ENCODE measurements at places on chromosomes 7 and 10.

- no peak for DNase-seq
These were observed 24.6 kb upstream of the SGMS1 start for GRCh38 chr10:50648089-50648934.

- DNase-seq, result no peak
These were observed 852.0 kb upstream of the PHF14 start for GRCh38 chr7:10121631-10122030.

GRCh38 chr7:38703093-38703492 lies 71.9 kb upstream of the AMPH start:
- DNase-seq, result no peak

- DNase-seq, result no peak
These were observed 47.7 kb upstream of the COMMD3 start for GRCh38 chr10:22268503-22268902.

DNA sequence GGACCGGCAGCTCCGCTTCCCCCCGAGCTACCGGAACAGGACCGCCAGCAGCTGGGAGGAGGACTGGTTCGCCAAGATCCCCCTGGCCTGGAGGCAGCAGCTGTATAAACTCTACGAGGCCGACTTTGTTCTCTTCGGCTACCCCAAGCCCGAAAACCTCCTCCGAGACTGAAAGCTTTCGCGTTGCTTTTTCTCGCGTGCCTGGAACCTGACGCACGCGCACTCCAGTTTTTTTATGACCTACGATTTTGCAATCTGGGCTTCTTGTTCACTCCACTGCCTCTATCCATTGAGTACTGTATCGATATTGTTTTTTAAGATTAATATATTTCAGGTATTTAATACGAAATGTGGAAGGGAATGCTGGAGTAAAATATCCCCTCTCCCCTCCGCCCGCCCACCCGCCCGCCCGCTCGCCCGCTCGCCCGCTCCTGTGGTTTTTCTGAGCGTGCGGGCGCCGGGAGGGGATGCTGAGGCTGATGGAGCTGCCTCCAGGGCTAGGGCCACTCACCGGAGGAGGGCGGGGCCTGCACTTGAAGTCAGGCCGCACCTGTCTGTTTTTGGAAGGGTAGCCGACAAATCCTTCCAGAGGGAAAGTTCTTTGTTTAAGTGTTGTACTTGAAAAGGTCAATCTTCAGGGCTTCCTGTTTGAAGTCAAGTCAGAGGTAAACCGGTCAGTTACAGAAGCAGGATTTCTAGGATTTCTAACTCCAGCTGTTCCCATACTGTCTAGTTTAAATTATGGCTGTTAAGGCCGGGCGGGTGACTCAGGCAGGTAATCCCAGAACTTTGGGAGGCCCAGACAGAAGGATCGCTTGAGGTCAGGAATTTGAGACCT lies 30.5 kb downstream of the CHST12 start:
- DNase-seq, result no peak

DNA sequence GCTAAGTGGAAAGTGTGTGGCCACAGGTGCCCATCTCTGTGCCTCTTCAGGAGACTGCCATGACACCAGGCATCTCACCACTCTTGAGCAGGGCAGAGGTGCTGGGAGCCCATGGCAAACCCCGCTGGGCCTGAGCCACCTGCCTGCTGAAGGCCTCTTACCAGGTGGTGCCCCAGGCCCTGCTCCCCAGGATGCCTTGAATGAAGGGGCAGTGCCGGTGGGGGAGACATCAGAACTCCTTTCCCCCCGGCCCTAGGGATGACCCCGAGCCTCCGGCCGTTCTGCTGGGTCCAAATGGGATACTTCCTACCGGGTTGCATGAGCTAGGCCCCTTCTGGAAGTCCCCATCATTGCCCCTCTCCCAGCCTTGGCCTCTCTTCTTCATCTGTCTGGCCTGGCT lies 37.6 kb downstream of the UNC5B start:
- DNase-seq, result no peak

DNA sequence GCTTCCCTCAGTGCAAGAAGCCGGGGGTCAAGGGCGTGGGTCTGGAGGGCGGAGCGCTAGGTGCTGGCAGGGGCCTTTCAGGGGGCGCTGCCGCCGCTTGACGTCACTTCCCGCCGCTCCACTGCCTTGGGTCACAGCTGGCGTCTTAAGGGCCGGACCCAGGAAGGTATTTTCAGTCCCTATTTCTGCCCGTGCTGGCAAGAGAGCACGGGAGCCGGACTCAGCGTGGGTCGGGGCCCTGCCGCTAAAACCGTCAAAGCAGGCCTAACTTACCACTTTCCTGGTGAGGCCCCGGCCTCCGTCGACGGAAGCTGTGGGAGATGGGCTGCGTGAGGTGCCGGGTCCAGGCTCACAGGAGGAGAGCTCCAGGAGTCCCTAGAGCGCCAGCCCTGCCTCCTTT lies 12.0 kb downstream of the VAX1 start:
- DNase-seq, result no peak

GRCh38 chr10:83927166-83927565 lies 212.1 kb upstream of the GHITM start:
- DNase-seq, result no peak

DNA sequence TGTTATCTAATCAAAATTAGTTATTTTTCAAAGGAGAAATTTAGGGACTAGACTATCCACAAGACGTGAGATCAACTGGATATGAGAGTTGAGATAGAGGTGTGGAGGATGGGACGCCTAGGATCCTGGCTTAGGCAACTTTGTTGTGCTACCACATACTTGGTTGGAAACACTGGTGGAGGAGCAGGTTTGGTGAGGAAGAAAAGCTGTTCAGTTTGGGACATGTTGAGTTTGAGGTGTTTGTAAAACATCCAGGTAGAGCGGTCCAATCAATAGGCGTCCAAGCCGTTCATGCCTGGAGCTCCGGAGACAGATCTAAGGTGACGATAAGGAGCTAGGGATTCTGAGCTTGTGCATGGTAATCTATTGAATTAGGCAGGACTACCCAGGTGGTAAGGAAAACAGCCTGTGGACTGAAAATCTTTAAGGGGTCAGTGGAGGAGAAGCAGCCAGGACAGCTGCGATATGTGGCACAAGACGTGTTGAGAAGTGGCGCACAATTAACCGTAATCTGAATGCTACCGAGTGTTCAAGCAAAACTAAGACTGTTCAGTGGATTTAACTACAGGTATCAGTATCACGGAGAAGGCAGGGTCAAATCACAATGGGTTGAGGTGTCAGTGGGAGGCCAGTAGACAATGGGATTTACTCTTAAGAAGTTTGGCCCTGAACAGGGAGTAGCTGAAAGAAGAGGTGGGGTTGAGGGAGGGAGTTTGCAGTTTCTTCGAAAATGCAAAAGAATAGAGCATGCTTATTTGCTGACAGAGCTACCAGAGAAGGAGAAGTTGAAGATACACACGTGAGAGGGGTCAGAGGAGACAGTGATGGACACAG lies 16.1 kb upstream of the TRPV6 start:
- no peak for DNase-seq

DNA sequence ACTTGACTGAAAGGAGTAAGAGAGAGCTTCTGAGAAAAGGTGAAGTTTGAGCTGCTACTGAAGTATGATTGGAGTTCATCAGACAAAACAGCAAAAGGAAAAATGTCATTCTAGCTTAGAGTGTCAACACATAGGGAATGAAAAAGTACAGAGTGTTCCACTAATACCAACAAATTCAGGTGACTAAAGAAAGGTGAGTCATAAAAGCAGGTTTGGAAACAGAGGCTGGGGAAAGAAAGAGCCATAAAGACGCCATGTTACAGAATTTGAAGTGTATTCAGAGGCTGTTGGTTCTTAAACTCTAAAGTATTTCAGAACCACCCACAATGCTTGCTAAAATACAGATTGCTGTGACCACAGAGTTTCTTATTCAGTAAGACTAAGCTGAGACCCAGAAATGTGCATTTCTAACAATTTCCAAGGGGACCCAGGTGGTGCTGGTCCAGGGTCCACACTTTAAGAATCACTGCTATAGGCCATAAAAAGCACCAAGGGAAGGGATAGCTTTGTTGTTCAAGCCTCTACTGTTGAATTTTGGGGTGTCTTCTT lies 143.1 kb downstream of the ELAPOR2 start:
- DNase-seq, result no peak

GRCh38 chr7:7798510-7798909 lies 80.1 kb upstream of the RPA3 start:
- no peak for DNase-seq

- DNase-seq, result peak; percentile 38
These were observed 109.6 kb downstream of the TCERG1L start for GRCh38 chr10:131201741-131202515.

GRCh38 chr10:86284355-86285105 lies 82.1 kb downstream of the GRID1 start:
- peak; percentile 20 for DNase-seq

- no peak for DNase-seq
These were observed 4.2 kb downstream of the NRBF2 start for GRCh38 chr10:63137306-63137705.

DNA sequence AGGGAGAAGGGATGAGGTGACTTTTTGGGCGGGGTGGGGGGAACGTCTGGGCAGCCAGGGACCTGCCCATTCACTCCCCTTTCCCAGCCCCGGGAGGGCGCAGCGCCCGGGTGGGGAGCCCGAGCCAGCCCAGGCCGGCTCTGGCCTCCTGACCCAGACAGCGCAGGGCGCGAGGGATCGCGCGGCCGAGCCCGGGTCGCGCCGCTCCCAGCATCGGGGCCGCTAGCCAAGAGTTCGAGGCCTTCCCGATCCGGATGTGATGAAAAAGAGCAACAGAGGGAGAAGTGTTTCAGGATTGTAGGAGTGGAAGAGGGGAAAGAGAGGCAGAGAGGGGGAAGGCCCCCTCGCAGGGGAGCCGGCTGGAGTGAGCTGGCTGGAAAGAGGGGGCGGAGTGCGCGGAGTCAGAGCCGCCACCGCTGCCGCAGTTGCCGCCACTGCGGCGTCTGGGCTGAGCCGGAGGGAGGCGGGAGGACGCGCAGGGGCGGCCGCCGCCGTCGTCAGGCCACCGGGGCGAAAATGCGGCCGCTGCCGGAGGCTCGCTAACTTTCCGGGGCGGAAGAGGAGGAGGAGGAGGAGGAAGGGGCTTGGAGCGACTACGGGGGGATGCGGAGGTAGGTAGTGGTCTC lies at the start of gene MDFIC:
MDFIC (plus strand) TSS at position 69 of the 626 bp plus-strand sequence. CDS start 940 bp downstream, outside the sequence.
- DNase-seq, result peak; percentile 69

- DNase-seq, result no peak
These were observed 8.8 kb upstream of the STN1 start for GRCh38 chr10:103926722-103927319.

DNA sequence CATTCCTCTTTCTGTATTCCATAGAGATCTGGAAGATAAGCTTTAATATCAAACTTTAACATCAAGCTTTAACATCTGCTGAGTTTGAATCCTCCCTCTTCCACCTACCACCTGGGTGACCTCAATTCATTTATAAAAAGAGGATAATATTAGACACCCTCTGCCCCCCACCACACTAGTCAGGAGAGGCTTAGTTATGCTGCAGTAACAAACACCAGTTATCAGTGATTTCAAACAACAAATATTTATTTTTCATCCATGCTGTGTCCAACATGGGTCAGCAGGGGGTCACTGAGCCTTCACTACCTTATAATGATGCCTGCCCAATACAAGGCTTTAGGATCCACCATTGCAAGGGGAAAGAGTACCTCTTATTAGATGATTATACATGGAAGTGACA lies 322.0 kb downstream of the RNLS start:
- DNase-seq, result no peak

DNA sequence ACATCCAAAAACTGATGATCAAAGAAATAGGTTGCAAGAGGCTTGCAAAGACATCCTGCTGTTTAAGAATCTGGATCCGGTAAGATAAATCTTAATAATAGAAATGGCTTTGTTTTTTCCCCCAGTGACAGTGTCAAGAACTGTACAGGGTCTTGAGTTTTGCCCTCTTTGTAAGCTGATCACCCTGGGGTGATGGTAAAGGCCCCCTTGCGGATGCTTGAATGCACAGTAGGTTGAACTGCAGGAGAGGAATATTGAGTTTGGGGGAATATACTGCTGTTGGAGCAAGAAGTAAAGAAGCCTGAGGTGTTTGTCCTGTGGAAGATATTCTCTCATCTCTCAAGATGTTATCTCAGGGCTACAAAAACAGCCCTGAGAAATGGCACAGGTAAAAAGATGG lies 40.6 kb upstream of the HBP1 start:
- DNase-seq, result no peak

GRCh38 chr10:5470062-5470751 lies 29.2 kb downstream of the CALML5 start:
- no peak for DNase-seq

DNA sequence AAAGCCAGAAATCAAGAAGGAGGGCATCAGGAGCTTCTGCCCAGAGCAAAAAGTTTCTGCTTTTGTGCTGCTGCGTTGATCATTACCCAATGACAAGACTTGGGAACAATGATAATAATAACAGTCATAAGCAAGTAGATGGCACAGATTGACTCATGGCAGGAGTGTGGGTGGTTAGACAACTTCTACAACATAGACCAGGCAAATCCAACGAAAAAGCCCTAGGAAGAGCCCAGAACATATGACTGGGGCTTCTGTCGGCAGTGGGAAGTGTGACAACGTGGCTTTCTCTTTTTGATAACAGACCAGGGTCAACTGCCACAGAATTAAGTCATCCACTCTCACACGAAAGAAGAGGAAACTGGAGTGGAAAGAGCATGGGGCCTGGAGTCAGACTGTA lies 85.4 kb upstream of the TRIL start:
- DNase-seq, result no peak

GRCh38 chr7:116095396-116095795 lies 64.8 kb upstream of the TFEC start:
- no peak for DNase-seq

GRCh38 chr7:43756368-43757072 lies 2.0 kb upstream of the BLVRA start:
- no peak for DNase-seq

- DNase-seq, result no peak
These were observed 99.8 kb downstream of the TES start for GRCh38 chr7:116310141-116310540.

DNA sequence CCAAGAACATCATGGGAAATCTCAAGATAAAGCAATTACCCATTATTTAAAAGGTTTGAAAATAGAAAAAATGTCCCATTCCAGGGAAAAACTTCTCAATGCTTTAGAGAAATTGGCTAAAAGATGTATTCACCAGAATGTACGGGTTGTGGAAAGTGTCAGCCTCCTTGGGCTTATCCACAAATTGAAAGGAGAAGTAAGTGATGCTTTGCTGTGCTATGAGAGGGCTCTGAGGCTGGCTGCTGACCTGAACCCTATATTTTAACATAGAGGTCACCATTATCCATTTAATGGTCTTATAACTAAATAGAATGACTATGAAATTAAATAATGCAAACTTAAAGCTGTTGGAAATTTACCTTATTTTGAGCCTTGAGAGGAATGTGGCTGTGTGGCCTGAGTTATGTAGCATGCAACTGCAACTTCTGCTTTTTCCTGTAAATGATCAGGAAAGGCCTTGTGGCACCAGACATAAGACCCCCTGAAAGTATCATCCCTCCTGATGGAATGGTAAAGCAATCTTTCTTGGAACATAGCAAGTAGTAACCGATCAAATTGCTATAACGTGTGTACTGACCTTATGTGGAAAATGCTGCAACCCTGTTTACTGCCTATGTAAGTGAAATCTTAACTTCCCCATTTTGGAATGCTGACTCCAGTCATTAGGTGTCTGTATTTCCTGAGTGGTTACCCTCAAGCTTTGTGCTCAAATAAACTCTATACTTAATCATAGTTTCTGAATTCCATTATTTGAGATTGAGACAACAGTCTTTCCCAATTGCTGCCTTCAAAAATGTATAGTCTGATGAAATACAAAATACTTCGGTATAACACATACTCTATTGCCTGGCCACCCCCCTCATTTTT lies 6.9 kb downstream of the IFIT1B start:
- DNase-seq, result no peak

GRCh38 chr10:79382491-79382941 lies 35.2 kb downstream of the PPIF start:
- DNase-seq, result peak; percentile 51

GRCh38 chr10:123009105-123009820 lies 457 bp downstream of the ACADSB start:
- DNase-seq, result no peak
